CD4-positive, CD25-positive, alpha-beta regulatory T cell (primary cell): ENCODE measurements at places on chromosomes 12 and 14.

- no peak for DNase-seq
These were observed 628 bp downstream of the SNRPF start for GRCh38 chr12:95859344-95859816.

DNA sequence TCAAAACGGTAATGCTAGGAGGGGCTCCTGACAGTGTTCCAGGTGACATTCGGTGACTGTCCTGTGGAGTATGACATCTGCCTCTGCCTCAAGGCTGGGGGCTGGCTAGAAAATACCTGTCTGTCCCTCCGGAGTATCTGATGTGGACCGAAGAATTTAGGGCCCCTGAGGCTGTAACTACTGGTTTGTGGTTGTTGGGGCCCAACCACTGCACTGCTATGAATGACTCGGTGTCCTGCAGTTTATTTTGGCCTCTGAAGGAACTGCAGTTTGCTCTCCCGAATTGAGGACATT lies 198.9 kb upstream of the CAND1 start:
- no peak for DNase-seq

- DNase-seq: no peak
These were observed 362.6 kb downstream of the TMTC2 start for GRCh38 chr12:83049306-83049705.

DNA sequence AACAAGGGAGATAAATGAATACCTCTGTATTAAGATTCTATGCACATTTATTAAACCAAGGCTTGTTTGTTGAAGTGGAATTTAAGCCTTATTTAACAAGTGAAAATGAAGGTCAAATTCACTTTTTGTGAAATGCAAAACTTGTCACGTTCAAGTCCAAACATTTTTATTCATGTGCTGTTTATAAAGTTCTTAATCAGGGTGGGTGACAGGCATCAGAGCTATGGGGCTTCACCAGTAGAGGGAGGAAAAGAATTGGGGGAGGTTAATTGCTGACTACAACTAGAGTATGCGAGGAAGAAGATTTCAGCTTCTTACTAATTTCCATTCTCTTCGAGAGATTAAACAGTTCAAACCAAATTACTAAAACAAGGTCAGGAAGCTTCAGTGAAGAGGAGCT lies 9.7 kb downstream of the MOK start:
- no peak for DNase-seq

GRCh38 chr14:58082491-58083098 lies 69.4 kb downstream of the ARMH4 start:
- no peak for DNase-seq

- DNase-seq: no peak
These were observed 181.6 kb downstream of the CALM1 start for GRCh38 chr14:90578283-90578985.
